Activated gamma-delta T cell (primary cell): ENCODE measurements at places on chromosomes 6 and 20.

GRCh38 chr20:20495729-20496503 is 128.0 kb downstream of the INSM1 start:
- DNase-seq: no peak

- DNase-seq: no peak
Observed at GRCh38 chr6:157787080-157787479, 36.0 kb upstream of the SNX9 start.

DNA sequence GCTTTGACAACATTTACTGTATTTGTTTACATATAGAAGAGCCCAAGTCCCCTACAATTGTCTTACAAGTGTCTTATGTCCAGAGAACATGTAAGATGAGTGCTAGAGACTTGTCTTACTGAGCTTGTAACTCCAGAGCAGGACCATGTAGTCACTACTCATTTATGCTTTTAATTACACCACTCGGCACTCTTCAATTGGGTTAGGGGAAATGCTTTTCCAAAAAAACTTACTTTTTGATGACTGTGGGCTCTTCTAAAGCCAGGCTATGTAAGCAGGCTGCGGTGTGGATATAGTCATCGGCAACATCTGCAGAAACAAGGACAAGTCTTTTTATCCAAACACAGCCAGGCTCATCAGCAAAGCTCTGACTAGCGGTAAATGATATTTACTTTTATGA is 18.7 kb downstream of the SNX5 start:
- no peak for DNase-seq

- DNase-seq: no peak
Observed at GRCh38 chr6:6793388-6794250, 205.1 kb downstream of the LY86 start.

DNA sequence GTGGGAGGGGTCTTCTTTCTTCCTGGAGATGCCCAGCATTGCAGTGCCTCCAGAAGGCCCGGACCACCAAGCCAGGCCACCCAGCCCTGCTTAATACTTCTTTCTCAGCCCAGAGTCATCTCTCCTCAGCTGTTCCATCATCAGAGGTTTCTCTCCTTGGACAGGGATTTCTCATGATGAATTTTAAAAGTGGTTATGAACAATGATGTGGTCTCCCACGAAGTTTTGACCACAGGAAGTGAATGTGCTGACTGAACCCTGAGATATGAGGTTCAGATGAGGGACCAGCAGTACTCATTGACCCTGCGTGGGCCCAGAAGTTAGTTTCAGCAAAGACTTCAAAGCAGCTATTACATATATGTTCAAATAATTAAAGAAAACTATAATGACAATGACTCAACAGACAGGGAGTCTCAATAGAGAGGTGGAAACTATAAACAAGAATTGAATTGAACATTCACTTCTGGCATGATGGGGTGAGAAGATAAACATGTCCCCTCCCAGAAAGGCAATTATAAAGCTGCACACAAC is 114.5 kb upstream of the SLC22A16 start:
- DNase-seq: no peak

GRCh38 chr20:49983123-49983847 is 505 bp downstream of the SNAI1 start:
- DNase-seq: no peak

GRCh38 chr20:48406912-48407340 is 420.9 kb downstream of the PREX1 start:
- DNase-seq: no peak

GRCh38 chr6:166443166-166443565 is 60.4 kb upstream of the MPC1 start:
- no peak for DNase-seq

DNA sequence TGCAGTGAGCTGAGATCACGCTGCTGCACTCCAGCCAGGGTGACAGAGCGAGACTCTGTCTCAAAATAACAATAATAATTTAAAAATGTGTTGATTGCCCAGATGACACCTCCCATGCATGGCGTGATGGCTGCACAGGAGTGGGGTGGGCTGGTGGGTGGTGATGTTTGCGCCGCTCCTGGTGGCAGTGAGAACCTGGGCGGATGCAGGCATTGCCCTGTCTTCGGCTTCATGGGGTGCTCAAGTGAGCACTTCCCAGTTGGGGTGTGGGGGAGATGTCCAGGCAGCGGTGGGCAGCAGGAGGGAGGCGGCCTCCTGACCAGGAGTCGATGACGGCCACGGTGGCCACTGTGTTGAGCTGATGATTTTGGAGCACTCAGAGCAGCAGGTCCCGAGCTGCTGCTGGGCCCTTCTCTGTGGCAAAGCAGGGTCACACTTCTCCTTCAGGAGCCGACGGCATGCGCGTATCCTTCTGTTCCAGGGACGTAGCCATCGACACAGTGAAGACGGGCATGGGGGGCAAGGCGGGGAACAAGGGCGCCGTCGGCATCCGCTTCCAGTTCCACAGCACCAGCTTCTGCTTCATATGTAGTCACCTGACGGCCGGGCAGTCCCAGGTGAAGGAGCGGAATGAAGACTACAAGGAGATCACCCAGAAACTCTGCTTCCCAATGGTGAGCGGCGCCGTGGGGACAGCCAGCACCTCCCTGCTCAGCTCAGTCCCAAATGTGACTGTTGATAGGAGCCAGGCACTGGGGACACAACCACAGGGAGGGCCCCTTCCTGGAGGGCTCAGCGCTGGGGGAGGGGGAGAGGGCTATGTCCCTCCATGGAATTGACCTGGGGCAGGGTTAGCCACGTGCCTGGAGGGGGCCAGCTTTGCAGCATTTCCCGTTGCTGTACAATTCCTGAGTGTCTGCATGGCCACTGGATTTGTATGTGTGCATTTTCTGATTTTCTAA is 89.7 kb downstream of the SYNJ2 start:
- no peak for DNase-seq

DNA sequence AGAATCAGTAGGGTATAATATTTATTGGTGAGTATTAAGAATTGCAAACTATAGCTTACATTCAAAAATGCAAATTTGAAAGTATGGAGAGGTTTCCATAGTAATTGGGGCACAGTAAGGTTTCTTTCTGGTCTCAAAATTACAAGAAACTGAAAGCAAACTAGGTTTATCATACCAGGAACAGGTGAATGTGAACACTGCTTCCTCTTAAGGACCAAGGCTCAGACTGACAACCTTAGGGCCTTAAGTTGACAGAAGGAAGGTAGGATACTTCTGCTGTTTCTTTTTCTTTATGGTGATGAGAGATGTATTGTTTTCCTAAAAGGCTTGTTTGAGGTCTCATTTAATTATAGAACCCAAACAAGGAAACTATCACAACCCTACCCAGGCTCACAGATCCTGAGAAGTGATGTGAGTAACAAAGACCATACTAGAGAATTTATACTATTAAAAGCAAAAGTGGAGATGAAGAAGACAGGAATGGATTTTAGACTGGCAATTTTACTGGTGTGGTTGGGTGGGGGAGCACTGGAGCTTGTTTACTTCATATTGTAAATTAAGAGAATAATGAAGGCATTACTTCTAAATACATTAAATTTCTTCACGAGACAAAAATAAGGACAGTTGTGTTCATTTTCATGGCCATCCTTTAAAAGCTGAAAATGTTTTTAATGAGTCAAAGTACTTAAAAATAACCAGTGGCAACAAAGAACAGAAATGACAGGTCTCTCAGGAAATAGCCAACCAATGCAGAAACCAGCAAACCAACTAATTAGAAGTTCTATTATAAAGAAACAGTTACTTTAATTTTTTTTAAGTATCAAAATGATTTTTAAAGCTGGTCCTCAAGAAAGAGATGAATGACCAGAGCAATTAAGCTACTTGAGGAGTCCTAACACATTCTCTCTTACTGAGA is 21.3 kb downstream of the STAU1 start:
- no peak for DNase-seq

GRCh38 chr20:4671015-4671414 is 50.7 kb upstream of the PRND start:
- no peak for DNase-seq

GRCh38 chr6:72374857-72375256 is 247.0 kb upstream of the KCNQ5 start:
- no peak for DNase-seq

GRCh38 chr6:74891349-74891831 is 314.5 kb downstream of the COL12A1 start:
- no peak for DNase-seq

DNA sequence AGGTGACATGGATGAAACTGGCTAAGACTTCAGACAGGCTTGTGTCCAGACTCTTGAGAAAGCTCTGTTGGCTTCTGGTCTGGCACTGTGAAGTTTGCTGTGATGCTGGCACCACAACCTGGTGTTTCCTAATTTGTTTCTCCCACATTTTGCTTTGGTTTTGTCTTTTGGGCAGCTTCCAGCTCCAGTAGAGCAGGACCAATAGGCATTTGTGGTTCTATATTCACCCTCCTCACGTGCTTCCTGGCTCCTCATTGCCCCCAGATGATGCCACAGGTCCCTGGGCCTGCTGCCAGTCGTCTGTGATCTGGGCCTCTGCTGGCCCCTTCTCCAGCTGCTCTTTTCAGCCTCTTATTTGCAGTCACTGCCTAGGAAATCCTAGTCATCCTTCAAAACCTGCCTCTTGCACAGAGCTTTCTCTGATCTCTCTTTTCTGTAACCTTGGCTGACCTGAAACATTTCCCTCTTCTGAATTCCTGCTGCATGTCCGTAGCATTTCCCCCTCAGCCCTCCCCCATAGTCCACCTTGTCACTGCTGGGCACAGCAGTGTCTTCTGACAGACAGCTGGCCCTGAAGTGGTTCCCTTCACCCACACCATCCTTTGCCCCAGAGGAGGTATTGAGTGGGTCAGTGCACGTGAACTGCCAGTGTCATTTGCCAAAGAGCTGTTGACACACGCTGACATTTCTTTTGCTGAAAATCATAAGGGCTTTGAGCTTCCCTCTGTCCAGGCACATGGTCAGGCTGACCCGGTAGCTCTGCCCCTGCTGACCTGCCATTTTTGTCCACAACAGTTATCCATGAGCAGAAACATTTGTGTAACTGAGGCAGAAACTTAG is 63.0 kb downstream of the PTPN1 start:
- no peak for DNase-seq

- DNase-seq: no peak
Observed at GRCh38 chr6:137610702-137611101, 116.5 kb upstream of the OLIG3 start.

GRCh38 chr6:67496191-67496590 is 1138.9 kb upstream of the ADGRB3 start:
- no peak for DNase-seq

DNA sequence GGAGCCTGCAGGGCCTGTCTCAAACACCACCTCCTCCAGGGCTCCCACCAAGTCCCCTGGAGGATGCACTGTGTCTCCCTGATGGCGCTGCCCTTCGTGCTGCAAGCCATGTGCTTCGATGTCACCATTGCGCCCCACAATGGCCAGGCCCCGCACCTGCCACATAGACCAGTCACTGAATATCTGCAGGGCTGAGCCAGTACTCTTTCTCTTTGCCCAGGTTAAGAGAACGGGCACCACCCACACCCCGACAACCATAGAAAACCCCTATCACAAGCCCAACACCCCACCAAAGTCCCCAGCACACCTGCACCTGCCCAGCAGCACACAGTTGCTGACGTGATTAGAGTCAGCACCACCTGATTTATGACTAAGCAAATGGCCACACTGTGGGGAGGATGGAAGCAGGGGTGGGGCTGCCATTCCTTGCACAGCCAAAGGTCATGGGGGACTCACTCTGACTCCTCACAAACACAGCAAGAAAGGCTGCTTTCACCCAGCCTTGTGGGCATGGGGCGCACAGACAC is 104.3 kb downstream of the SLC23A2 start:
- DNase-seq: no peak

DNA sequence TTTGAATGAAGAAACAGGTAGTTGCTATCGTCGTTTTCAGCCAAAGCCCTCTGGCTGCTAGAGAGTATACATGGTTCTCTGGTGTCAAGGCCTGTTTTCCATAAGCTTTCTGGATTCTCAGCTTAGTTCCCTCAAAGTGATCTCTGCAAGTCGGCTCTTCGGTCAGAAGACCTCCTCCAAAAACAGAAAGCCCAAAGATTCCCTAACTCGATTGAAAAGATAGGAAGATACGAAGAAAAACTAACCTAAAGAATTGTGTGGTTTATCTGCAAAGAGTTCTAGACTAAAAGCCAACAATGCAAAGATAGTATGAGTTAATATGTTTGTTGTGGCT is 545 bp upstream of the ASCC3 start:
- no peak for DNase-seq

GRCh38 chr6:160494576-160494975 is 146.4 kb downstream of the SLC22A3 start:
- DNase-seq: no peak

GRCh38 chr6:135085700-135086413 is 31.2 kb upstream of the HBS1L start:
- no peak for DNase-seq

- no peak for DNase-seq
Observed at GRCh38 chr20:326645-327185, 1.4 kb downstream of the SOX12 start.

- no peak for DNase-seq
Observed at GRCh38 chr6:106702046-106702445, 72.7 kb downstream of the QRSL1 start.

DNA sequence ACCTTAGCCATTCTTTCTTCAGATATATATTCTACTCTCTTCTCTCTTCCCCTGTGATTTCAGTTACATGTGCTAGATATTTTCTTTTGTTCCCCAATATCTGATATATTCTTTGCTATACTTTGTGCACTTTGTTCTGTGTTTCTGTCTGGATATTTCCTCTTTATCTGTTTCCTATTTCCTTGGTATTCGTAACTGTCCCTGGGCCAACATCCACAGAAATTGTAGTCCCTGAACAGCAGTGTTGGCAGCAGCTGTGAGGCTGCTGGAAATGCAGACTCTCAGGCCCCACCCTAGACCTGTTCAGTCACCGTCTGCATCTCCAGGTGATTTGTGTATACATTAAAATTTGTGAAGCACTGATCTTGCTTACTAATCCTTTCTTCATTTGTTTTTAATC is 522.9 kb upstream of the SOX4 start:
- DNase-seq: no peak

DNA sequence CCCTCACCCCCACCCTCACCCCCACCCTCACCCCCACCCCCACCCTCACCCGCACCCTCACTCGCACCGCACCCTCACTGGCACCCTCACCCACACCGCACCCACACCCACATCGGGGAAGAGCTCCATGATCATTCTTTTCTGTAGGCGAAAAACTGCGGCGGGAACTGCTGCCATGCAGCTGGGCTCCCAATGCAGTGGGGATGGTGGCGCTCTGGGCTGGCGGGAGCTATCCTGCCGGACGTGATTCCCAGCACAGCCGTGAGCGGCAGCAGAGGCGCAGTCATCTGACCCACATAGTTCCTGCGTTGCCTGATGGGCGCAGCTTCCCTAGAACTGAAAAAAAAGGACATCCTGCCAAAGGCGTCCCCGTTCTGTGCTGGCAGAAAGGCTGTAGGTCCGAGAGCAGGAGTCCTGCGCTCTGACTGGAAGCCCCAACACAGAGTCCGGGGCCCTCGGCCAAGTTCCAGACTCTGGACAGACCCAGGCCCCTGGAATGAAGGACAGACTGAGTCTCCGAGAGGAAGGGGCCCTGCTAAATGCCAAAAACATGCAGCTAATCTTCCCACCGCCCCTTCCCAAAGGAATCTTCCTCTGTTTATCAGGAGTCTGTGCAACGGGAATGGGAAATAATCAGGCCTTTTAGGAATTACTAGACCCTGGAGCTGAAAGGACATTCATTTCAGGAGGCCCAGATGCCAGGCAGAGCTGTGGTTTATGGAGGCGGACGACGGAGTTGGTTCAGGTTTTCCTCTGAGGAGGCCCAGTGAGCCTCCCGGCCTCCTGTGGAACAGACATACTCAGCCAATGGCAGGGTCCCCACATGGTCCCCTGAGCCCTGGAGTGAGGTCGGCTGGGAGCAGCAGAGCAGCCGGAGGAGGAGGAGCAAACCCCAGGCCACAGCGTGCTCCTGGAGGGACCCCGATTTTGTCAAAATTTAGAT is 14.1 kb upstream of the TCFL5 start:
- DNase-seq: no peak
